ENCODE measurements at places on chromosomes 7 and 10.

DNA sequence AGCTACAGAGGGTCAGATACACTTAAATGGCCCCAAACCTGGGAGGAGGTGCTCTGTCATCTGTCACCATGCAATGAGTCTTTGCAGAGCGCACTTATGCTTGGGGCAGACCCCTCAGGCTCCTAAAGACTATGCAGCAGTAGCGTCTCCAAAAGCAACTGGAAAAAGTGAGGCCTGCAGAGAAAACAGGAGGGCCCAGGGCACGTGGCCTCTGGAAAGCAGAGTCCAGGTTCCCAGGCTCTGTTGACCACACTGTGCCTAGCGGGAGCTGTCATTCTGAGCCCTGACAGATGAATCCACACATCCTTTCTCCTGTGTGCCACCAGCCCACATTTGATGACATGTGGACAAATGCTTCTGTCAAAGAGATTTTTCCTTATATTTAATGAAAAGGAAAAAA is 66.4 kb downstream of the MINDY4 start:
- no peak for DNase-seq

GRCh38 chr7:17103984-17104383 is 194.5 kb upstream of the AHR start:
- no peak for DNase-seq

DNA sequence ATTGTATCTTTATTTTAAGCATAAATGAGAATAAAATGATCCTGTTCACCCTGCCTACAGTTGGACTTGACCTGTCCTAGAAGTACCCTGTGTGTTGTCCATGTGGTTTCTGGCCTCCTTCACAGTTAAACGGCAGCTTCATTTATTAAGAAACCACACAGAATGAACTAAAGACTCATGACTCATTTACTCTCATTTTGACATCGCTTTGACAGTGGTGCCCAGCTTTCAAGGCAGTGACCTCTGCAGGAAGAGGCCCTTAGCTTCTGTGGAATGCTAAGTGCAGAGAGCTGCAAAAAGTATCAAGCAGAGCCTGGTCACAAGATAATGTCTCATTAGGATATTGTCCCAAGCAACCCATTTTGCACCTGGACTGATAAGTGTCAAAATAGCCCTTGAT is 93.4 kb downstream of the AVL9 start:
- peak; percentile 68 for DNase-seq

DNA sequence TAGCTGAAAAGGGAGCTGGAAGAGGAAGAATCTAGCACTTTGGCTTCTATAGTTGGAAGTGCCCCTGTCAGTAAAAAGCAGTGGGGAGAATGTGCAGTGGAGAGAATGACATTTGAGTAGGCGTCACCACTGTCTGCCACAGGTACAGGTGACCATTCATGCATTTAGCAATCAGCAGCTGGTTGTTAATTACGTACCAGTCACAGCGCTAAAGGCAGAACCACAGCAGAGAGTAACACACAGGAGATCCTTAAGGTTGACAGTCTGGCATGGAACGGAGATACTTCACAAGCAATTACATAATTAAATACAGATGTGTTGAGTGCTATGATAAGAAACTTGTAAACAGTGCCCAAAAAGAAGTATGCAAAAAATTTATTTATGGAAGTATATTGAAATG is 24.8 kb downstream of the C10orf67 start:
- DNase-seq = no peak

- DNase-seq = peak; percentile 83
Measured at GRCh38 chr10:71512761-71513539, 116.2 kb downstream of the CDH23 start.

DNA sequence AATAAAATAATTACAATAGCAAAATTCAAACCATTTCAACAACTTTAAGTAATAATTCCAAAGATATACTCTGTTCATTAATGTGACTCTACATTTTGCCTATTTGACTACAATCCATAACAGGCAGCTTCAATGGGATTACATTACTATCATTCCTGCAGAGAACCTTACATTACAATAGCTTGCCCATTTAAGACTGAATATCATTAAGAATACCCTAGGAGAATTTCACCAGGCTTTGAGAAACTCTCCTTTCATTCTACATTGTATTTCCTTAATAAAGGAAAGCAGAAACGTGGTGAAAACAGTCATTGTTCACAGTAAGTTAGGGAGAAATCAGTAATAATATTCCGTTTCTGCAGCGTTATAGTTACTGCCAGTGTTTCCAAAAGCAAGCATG is 209.5 kb downstream of the GLI3 start:
- no peak for DNase-seq

DNA sequence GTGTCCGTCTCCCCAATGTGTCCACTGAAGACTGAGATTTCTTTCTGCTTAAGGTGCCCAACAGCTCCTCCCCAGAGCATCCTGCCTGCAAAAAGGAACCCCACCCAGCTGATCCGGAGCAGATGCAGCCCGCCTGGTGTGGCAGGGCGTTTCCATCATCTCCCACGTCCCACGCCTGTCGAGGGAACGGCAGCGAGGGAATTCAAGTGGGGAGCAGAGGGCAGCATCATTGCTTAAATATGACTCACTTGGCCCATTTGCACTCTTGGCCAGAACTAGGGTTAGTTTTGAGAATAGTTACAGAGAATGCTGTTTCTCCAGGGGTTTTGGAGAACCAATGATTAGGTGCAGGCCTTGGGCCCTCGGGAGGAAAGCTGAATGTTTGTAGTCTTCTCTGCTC is 20.8 kb downstream of the VWA2 start:
- DNase-seq = no peak

GRCh38 chr10:75648351-75648750 is 216.9 kb downstream of the LRMDA start:
- DNase-seq = no peak

DNA sequence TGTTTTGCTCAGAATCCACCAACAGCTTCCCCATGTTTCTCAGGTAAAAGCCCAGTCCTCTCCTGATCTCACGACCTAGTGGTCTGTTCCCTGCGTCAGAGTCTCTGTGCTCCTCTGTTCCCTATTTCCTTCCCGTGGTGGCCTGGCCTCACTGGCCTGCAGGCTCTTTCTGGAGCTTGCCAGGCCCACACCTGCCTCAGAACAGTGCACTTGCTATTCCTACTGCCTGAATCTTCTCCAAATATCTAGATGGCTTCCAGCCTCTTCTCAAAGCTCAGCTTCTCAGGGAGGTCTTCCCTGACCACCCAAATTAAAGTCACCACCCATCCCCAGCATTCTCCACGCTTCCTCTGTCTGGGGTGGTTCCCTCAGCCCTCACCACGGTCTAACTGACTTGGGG is 165.3 kb downstream of the USP6NL start:
- no peak for DNase-seq

DNA sequence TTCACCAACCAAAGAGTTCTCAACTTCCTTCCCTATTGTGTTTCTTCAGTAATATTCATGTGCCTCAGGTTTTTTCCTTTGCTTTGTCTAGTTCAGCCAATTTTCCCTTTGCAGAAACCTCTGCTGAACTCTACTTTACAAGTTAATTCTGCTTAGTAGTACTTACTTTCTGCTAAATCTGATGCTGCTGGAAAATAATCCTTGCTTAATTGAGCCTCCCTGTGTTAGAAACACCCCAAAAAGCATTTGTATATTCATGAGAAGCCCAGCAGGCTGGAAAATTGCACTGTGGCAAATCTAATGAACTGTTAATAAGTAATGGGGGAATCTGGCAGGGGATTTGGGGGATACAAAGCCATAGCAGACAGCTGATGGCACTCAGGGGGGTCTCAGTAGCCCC is 78.5 kb downstream of the CDCA7L start:
- DNase-seq = no peak

DNA sequence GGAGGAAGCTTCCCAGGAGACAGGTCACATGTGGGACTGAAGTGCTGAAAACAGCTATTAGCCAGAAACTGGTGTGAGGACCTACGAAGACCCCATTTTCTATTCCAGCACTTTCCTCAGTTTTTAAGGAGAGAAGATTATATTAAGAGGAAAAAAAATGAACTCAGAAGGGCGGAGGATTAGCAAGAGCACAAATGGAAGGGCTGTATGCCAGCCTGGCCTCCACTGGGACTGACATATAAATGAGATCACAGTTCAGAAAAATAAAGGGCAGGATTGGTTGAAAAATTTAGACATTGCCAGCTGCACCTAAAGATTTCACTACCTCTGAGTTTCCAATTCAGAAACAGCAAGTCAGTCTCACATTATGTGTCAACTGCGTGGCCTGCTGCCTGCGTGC is 53.0 kb downstream of the GSDME start:
- DNase-seq = no peak

DNA sequence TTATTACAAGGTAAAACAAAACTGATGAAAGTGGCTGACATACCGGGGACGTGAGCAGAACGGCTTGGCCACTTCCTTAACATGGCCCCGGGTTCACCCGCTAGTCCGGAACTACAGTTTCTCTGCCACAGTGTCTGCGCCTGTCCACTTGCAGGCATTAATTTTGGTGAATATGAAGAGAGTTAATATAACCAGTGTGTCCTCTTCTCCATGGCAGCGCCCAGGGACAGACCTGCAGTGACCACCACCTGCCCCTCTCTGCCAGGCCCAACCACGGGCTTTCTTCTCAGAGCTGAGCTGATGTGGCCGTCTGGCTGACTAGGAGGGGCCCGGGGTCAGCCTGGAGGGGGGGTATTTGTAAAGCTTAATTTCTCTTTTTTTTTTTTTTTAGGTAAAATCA is 1.1 kb upstream of the NDUFB2 start:
- no peak for DNase-seq

DNA sequence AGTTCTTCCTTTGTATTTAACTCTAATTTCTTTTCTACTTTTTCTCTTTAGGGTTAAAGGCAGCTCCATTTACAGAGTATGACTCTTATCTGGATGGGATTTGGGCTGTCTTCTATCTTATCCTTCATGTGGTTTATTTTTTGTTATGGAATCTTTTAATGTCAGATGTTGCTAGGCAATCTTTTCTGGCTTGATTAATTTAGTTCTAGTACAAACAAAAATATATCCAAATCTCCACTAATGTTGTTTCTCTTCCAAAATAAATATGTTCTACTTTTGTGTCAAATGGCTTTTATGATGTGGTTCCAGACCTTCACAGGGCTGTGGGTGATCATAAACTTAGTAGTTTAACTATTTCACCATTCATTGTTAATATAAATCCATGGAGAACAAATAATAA is 246.9 kb downstream of the AHR start:
- DNase-seq = no peak

All from urothelium cell line (cell line).